NCI-H2171 (cell line): ENCODE measurements at places on chromosomes 11 and 22.

DNA sequence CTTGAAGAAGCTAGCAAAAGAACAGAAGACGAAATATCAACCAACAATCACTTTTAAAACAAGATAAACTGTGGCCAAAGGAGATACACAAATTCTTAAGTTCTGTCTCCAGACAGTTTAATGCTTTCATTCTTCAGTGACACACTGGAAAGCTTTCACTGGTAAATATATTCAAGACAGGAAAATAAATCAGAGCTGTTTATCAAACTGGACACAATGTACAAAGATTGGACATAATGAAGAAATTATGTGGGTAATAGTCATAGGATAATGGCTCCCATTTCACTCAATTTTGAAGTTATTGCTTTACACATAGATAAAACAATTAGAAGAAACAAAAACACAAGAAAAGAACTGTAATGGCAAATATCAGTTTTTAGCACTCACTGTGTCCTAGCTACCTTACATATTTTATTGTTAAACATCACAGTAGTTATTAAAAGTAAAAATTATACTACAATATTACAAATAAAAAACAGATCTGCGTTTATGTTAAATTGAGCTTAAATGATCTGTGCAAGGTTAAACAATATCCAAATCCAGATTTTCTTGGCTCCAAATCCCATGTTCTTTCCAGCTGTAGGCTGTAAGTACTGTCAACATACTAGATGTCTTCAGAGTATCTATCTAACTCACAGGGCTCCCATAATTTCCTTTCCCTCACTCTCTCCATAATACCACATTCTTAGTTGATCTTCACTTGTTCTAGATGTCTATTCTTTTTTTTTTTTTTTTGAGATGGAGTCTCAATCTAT, 38.6 kb upstream of the NOX4 start:
- no peak for DNase-seq

GRCh38 chr22:50199829-50200460, 866 bp upstream of the SELENOO start:
- DNase-seq: no peak

DNA sequence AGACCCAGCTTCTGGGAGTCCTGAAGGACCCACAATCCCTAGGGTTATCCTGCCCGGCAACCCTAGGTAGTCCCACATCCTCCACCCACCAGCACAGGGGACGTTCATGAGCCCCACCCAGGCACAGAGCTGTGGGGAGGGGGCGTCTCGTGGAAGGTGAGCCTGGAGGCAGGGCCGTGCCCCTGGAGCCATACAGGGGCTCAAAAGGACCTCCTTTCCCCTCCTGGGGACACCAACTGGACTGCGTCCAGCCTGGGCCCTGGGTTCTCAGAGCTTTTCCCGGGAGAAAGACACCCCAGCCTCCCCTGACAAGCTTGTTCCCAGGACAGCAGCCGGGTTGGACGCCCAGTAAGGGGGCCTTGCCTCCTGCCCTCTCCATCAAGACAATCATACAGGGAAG, 78.4 kb downstream of the BRD1 start:
- no peak for DNase-seq

DNA sequence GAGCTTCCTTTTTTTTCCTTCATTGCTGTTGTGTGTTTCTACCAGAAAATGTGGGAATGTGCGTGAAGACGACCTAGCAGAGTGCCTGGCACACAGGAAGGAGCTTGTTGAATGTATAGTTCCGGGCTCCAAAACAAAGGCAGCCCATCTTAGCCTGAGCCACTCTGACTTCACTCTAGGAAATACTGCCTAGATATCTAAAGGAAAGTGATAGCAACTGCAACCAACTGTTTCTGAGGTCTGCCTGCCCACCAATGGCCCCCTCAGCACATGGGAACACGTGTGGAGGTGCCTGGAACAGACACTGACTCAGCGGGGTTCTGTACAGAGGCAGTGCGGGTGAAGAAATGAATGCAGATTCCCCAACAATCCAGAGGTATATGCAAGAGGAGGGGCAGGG, 14.7 kb upstream of the XBP1 start:
- DNase-seq: no peak

DNA sequence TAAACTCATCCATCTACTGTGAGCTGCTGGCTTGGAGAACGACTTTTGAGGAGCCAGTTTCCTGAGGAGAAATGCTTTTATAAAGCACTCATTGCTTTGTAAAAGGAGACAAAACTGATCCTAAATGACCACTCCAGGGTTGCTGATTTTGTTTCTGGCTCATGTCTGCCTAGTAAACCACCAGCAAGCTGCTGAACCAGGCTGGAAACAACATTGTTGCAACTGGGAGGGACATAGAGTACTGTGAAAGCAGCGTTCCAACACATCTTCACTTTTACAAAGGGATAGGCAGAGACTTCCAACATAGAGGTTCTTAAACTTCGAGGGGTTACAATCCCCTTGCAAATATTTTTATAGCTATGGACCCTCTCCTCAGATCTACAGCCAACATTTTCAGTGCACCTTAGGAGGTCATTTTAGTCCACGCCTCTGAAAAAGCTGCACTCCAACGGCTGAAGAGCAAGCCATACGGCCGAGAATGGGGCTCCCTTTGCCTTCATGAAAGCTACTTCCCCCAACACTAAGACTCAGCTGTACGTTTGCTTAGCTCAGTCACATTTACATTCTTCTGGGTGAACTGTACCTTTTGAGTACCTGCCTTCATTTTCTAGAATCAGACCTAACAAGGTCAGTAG, 54.7 kb downstream of the PANX1 start:
- no peak for DNase-seq

- DNase-seq: no peak
Measured at GRCh38 chr11:44903518-44903917, 47.2 kb downstream of the TP53I11 start.

GRCh38 chr11:35012467-35013191, 96.2 kb downstream of the PDHX start:
- DNase-seq: no peak

DNA sequence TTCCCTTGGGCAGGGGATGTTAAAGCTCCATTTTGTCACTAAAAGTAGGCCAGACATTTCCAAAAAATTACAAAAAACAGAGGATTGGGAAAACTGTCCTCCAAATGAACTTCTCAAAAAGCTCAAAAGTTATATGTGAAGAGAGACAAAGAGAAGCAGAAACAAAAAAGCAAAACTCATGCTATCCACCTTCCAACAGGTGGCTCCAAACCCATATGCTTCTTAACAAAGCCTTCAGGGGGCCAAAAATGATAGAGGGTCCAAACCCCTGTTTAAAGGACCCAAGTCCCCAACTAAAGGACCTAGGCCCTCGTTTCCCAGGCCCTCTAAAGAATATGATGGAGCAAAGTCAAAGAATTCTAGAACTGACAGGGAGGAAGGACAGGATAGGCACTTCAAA, 146.7 kb downstream of the AASDHPPT start:
- no peak for DNase-seq

- DNase-seq: peak; percentile 28
Measured at GRCh38 chr11:110479108-110480101, 49.7 kb downstream of the FDX1 start.

DNA sequence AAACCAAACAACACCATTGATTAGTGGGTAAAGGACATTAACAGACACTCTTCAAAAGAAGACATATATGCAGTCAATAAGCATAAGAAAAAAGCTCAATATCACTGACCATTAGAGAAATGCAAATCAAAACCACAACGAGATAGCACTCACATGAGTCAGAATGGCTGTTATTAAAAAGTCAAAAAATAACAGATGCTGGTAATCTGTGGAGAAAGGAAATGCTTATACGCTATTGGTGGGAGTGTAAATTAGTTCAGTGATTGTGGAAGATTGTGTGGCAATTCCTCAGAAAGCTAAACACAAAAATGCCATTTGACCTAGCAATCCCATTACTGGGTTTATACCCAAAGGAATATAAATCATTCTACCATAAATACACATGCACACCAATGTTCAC, 182.6 kb downstream of the TRPC6 start:
- DNase-seq: no peak

GRCh38 chr22:32695451-32695891, 106.0 kb upstream of the TIMP3 start:
- no peak for DNase-seq
